Left forelimb (tissue), 1 donor: ENCODE measurements at places on chromosomes 1 and 21.

DNA sequence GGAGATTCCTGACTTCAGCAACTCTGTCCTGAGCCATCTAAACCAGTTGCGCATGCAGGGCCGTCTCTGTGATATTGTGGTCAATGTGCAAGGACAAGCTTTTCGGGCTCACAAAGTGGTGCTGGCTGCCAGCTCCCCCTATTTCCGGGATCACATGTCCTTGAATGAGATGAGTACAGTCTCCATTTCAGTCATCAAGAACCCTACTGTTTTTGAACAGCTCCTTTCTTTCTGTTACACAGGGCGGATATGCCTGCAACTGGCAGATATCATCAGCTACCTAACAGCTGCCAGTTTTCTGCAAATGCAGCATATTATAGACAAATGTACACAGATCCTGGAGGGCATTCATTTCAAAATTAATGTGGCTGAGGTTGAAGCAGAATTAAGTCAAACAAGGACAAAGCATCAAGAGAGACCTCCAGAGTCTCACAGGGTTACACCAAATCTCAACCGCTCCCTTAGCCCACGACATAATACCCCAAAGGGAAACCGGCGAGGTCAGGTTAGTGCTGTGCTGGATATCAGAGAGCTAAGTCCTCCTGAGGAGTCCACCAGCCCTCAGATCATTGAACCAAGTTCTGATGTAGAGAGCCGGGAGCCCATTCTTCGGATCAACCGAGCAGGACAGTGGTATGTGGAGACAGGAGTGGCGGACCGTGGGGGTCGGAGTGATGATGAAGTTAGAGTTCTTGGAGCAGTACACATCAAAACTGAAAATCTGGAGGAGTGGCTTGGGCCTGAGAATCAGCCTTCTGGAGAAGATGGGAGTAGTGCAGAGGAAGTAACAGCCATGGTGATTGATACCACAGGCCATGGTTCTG is 2.3 kb downstream of the ZBTB37 start:
- DNase-seq: no peak

GRCh38 chr1:12544992-12545391 is 73.0 kb downstream of the DHRS3 start:
- no peak for DNase-seq

GRCh38 chr1:181014477-181015250 is 8.0 kb downstream of the STX6 start:
- DNase-seq: no peak

DNA sequence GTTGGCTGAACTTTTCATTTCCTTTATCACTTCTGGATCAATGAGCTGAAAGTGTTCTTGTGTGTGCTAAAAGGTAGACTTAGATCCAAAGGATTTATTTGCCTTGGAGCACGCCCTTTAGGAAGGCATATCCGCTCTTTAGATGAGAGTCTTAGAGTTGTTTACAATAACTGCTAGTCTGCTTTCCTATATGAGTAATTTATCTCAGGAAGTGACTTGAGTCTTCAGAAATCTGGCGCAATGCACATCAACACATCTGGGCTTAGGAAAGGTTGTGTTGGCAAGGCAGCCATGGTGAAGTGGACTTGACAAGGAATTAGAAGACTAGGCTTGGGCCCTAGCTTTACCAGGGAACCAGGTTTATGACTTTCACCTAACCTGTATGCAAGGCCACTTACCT is 204.1 kb upstream of the PTGFR start:
- DNase-seq: no peak

GRCh38 chr1:211788626-211789025 is 41.9 kb downstream of the LPGAT1 start:
- no peak for DNase-seq

- DNase-seq: no peak
Observed at GRCh38 chr1:229563701-229564100, 5.2 kb upstream of the ABCB10 start.

DNA sequence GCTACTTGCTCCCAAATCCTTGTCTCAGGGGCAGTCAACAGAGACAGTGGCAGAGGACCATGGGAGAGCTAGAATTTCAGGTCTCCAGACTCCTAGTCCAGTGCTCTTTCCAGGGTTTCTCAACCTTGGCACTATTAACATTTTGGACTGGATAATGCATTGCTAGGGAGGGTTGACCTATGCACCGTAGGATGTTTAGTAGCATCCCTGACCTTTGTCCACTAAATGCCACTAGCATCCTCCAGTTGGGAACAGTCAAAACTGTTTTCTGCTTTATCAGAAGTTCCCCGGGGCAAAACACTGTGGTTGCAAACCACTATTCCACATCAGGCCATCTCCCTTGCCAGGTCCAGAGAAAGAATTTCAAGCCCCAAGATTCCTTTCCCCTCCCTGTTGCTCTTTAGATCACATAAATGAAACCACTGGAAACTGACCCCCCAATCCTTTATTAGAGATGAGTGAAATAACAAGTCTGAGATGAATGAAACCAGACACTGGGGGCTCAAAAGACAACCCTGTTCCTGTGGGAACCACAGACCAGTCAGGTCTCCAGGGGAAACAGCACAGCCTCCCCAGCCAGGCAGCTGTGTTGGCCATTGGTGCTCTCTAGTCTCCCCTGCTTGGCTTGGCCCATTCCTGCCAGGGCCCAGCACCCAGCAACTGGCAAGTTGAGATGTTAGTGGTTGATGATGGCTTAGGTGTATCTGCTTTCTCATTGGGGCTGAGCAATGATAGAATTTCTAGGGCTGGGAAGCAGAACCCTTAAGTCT is 3.8 kb upstream of the TCEA3 start:
- no peak for DNase-seq

- no peak for DNase-seq
Observed at GRCh38 chr1:202247837-202248795, 54.5 kb downstream of the LGR6 start.

DNA sequence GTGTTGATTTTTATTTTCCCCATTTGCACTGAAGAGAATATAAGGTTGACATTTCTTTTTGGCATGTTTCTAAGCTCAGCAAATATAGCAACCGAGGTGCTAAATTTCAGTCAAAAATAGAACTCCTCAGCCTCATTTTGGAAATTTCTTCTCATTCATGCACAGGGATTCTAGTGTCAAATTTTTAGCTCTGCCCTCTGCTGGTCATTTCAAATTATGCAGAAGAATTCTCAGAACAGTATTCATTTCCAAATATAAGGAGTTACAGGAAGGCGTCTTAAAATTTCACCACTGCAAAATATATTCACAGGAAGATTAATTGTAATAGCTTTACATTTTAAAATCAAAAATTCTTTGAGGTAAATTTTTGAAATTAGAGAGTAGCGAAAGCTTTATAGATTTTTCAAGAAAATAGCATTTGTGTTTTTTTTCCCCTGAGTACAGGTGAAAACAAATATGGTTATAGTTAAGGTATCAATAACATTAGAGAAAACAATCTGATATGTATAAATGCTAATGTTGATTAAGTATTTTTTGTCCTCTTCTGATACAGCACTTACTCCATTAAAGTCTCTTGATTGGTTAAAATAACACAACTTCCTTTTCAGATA is 57.9 kb downstream of the FMN2 start:
- no peak for DNase-seq

GRCh38 chr1:88891951-88892340 is 579 bp upstream of the GTF2B start:
- no peak for DNase-seq

DNA sequence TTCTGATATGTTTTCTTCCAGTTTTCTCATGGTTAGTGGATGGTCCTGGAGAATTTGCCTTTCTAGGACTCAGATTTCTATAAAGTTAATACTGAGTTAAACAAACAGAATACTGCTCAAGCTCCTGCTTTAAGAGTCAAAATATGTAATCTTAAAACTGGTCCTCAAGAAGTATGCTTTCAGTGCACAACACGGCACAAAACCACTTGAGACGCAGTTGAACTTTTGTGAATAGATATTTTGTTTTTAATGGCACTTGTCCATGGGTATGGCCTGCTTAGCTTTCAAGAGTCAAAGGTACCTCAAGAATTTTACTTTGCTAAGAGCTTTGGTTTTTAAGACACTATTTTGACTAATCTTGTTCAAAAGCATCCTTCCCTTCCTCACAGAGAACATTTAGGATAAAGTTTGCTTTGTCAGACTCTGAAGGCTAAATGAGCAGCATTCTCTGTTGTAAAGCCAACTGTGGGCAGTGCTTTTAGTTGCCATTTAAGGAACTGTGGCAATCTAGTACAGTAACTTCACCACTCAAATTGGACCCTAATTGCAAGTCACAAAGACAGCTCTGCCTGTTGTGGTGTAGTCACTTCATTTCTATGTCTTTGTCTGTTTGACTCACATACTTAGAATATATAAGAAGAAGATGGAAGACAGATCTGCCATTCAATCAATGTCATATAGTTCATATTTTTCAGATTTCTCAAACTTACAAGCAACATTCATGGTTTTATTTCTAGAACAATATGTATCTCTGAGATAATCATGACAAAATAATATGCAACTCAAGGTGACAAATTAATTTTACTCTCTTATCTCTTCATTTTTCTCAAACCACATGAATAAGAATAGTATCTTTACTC is 28.8 kb downstream of the SAMD13 start:
- DNase-seq: no peak

- no peak for DNase-seq
Observed at GRCh38 chr21:39809936-39810335, 57.3 kb upstream of the PCP4 start.
